ENCODE measurements at places on chromosomes 1 and 21. TPM values are rescaled to one million over a fixed set of nuclear protein-coding genes. Genes with fewer than 3 reads are reported as not detected.

Gene IL20
- not detected for total RNA-seq

Gene APOBEC4
- not detected for total RNA-seq

Gene ALX3
- total RNA-seq: not detected

Gene LELP1
- total RNA-seq: not detected

Gene LCE2C
- total RNA-seq: not detected

Gene OLIG2
- total RNA-seq: 0.04 TPM

Gene RNF186
- not detected for total RNA-seq

Gene PGBD5
- 10.3 TPM for total RNA-seq

Gene PLOD1
- total RNA-seq: 118 TPM

Gene MACO1
- 17.0 TPM for total RNA-seq

Gene DISP1
- 10.7 TPM for total RNA-seq

Gene PKP1
- total RNA-seq: 3.3 TPM

Gene DENND2C
- total RNA-seq: 7.4 TPM

Gene CYP4B1
- not detected for total RNA-seq
